NCI-H460 (cell line): ENCODE measurements at places on chromosomes 1 and 21. TPM values are rescaled to one million over a fixed set of nuclear protein-coding genes. Genes with fewer than 3 reads are reported as not detected.

Gene RAB42
- total RNA-seq: 0.46 and 1.4 TPM in 2 replicates

Gene DYRK3
- total RNA-seq: 14.1 and 15.5 TPM in 2 replicates

Gene OR10Z1
- not detected in 2 replicates for total RNA-seq

Gene SLC45A3
- 2.0 and 2.1 TPM in 2 replicates for total RNA-seq

Gene SLAMF1
- not detected in 2 replicates for total RNA-seq

Gene TTC39A
- 0.46 and 2.3 TPM in 2 replicates for total RNA-seq

Gene PCBP3
- 24.1 and 24.2 TPM in 2 replicates for total RNA-seq

Gene BLACAT1
- not detected in 2 replicates for total RNA-seq

Gene MROH9
- total RNA-seq: not detected in 2 replicates

Gene MYOC
- not detected in 2 replicates for total RNA-seq

Gene SPRR2G
- not detected in 2 replicates for total RNA-seq

Gene ITGB3BP
- total RNA-seq: 50.0 and 53.7 TPM in 2 replicates

Gene IL22RA1
- 1.6 and 1.9 TPM in 2 replicates for total RNA-seq

Gene FALEC
- not detected in 2 replicates for total RNA-seq

Gene RAB25
- not detected in 2 replicates for total RNA-seq

Gene OR2M3
- total RNA-seq: not detected in 2 replicates

Gene MCOLN3
- total RNA-seq: 0.49 and 0.67 TPM in 2 replicates

Gene MR1
- 10.0 and 11.5 TPM in 2 replicates for total RNA-seq

Gene KPRP
- not detected in 2 replicates for total RNA-seq

Gene PPP2R5A
- total RNA-seq: 53.8 and 56.4 TPM in 2 replicates

Gene DPH5
- 42.9 and 47.7 TPM in 2 replicates for total RNA-seq

Gene ZSWIM5
- 2.6 and 2.9 TPM in 2 replicates for total RNA-seq

Gene LCE3E
- total RNA-seq: not detected in 2 replicates

Gene MYOG
- not detected in 2 replicates for total RNA-seq

Gene IL12RB2
- not detected in 2 replicates for total RNA-seq

Gene TDRD5
- 0.10 and 0.14 TPM in 2 replicates for total RNA-seq

Gene LHX4
- 0.29 and 0.79 TPM in 2 replicates for total RNA-seq

Gene MSH4
- 0.10 TPM in 1 of 2 replicates, not detected in the other for total RNA-seq

Gene FOXD3
- total RNA-seq: 0.89 and 1.2 TPM in 2 replicates

Gene PRRX1
- total RNA-seq: not detected in 2 replicates

Gene AK5
- total RNA-seq: 1.4 TPM in 1 of 2 replicates, not detected in the other

Gene GCSAML
- total RNA-seq: not detected in 2 replicates

Gene CR2
- total RNA-seq: 0.17 TPM in 1 of 2 replicates, not detected in the other

Gene ROR1
- 1.3 and 1.6 TPM in 2 replicates for total RNA-seq

Gene ERO1B
- 11.0 and 16.7 TPM in 2 replicates for total RNA-seq

Gene OSBPL9
- 47.7 and 51.0 TPM in 2 replicates for total RNA-seq

Gene AZIN2
- total RNA-seq: 1.6 and 2.4 TPM in 2 replicates

Gene CCDC27
- not detected in 2 replicates for total RNA-seq

Gene PCNX2
- 19.6 and 22.8 TPM in 2 replicates for total RNA-seq

Gene GPATCH3
- 6.7 and 7.5 TPM in 2 replicates for total RNA-seq

Gene SMG5
- total RNA-seq: 74.7 and 79.8 TPM in 2 replicates

Gene WNT2B
- 0.98 and 1.5 TPM in 2 replicates for total RNA-seq

Gene CELA2A
- not detected in 2 replicates for total RNA-seq

Gene S100A3
- 1.1 and 3.4 TPM in 2 replicates for total RNA-seq

Gene CFHR4
- not detected in 2 replicates for total RNA-seq

Gene CCDC181
- total RNA-seq: 0.17 TPM in 1 of 2 replicates, not detected in the other

Gene PTPRF
- 30.8 and 32.0 TPM in 2 replicates for total RNA-seq

Gene AGT
- total RNA-seq: not detected in 2 replicates

Gene ZBTB8B
- not detected in 2 replicates for total RNA-seq
